Activated gamma-delta T cell treated with anti-CD3 and anti-CD28 coated beads, Interleukin-2, amount 50 U/mL, for 16 hours (primary cell): ENCODE measurements at places on chromosomes 16 and 17.

GRCh38 chr17:77318491-77319210 is 177.9 kb downstream of the SEC14L1 start:
- DNase-seq = no peak

GRCh38 chr16:2009164-2009711 is 383 bp downstream of the ZNF598 start:
- DNase-seq = no peak

DNA sequence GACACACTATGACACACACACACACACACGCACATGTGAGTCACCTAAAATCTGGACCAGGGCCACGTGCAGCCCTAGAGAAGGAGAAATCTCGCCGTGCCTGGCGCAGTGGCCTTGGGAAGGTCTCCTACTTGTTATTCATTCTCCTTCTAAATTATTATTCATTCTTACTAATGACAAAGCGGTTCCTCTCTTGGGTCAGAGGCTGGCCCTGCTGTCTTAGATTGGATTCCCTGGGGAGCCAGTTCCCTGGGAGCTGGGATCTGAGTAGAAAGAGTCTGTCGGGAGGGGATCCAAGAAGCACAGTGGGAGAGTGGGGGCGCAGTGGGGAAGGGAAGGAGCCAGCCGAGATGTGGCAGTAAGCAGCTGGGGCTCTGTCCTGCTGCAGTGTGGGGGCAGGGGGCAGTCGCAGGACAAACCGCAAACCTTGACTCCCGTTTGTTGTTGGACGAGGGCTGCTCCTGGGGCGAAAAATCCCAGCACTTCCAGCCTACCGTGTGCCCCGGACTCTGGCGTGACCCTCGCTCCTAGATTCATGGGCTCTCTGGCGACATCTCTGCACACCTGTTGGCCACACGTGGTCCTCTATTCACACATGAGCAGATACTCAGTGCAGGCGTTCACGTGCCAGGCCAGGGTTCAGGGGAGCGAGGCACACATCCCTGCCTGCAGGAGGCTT is 18.7 kb upstream of the JPH3 start:
- no peak for DNase-seq

DNA sequence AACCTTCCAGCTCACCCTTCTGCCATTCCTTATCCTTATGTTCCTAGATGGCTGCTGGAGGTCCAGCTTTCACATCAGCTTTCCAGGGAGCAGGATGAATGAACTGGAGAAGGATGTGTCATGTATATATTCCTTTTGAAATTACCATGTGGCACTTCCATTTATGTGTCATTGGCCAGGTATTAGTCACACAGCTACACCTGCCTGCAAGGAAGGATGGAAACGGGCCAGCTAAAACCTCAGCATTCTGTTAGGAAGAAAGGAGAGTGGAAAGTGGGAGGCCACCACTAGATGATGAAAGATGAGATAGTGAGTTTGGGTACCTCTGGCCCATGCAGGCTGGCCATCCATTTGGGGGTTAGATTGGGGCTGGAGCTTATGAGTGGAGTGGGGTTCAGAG is 67.5 kb downstream of the KSR1 start:
- no peak for DNase-seq

DNA sequence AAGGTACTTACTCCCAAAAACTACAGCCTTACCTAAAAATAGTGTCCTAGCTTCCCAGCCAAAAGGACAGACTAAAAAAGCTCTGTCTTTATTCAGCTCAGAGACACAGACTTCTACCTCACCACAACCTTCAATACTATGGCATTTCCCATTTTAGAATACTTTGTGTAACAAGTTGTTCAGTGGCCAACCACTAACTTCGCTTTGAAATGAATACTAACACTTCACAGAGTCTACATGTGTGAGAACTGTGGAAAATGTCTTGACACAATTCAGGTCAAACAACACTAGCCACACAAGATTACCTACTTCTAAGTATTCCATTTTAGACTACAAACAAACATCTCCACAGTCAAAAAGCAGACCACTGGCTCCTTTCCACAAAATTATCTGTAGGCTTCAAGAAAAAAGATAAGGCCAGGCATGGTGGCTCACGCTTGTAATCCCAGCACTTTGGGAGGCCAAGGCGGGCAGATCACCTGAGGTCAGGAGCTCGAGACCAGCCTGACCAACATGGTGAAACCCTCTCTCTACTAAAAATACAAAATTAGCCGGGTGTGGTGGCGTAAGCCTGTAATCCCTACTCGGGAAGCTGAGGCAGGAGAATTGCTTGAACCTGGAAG is 3.2 kb downstream of the HELZ start:
- no peak for DNase-seq

DNA sequence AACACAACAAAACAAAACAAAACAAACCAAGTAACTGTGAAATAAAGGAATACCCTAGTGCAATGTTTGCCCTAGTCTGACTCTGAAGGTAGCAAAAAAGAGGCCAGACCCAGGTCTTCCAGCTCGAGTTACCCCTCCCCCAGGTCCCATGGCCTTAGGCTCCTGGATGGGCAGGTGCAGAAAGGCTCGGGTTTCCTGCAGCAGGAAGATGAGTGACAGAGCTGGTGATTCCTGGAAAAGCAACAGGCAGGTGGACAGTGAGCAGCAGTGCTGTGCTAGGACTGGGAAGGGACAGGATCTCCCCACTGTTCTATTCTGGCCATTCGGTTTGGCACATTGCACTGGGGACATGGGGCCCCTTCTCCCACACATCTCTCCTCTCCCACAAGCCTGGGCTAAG is 42.9 kb upstream of the MRTFB start:
- no peak for DNase-seq

DNA sequence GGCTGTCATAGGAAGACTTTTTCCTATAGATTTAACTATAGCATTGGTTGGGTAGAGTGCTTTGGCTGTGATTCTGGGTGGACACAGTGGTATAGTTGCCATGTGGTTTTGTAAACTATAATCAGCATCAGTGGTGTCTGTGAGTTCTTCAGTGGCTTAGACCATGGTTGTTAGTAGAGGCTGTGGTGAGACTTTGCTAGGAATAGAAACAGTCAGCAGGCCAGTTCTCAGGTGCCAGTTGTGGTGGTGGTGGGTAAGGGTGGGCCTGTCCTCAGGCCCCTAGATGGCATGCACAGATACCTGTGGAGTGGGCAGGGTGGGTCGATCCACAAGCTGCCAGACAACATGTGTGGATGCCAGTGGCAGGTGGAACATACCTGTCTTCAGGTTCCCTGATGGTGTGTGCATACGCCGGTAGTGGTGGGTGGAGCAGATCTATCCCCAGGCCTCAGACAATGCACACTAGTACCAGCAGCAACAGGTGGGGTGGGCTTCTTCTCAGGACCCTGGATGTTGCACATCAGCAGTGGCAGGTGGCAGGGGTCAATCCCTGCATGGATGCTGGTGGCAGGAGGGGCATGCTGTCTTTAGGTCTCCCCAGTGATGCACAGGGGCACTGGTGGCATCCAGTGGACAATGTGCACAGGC is 28.4 kb upstream of the GINS3 start:
- DNase-seq = no peak

DNA sequence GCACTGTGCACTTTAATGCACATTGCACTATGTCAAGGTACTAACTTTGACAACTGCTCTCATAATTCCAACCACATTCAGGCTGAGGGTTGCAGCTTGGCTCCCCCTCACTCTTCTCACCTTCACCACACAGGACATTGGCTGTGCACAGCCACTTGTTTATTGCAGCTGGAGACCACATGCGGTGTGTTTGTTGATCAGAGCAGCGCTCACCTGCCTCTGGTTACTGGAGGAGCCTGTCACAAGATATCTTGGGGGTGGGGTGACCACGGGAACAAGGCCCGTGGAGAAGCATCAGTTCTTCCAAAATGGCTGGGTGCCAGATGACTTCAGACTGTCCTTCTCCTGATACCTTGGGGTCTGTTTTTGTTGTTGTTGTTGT is 10.6 kb upstream of the CCL5 start:
- DNase-seq = no peak

GRCh38 chr16:24844101-24845030 is 1.4 kb upstream of the SLC5A11 start:
- DNase-seq = no peak

GRCh38 chr16:12793120-12793864 is 10.4 kb downstream of the CPPED1 start:
- DNase-seq = no peak

GRCh38 chr16:76816475-76816874 is 374.5 kb upstream of the MON1B start:
- DNase-seq = no peak

- DNase-seq = no peak
These were observed 56.3 kb downstream of the SF3B3 start for GRCh38 chr16:70579648-70580630.

DNA sequence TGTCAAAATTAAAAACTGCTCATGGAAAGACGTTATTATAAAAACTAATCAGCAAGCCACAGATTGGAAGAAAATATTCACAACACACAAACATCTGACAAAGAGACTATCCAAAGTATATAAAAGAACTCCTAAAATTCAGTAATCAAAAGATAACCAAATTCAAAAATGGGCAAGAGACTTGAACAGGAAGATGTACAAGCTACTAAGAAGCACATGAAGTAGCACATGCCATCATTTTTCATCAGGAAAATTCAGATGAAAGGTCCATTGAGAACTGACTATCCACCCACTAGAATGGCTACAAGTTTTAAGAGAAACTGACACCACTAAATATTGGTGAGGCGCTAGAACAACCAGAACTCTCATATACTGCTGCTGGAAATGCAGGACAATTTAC is 3.4 kb upstream of the HLF start:
- DNase-seq = no peak

GRCh38 chr16:87833548-87833947 is 35.8 kb downstream of the SLC7A5 start:
- DNase-seq = no peak

DNA sequence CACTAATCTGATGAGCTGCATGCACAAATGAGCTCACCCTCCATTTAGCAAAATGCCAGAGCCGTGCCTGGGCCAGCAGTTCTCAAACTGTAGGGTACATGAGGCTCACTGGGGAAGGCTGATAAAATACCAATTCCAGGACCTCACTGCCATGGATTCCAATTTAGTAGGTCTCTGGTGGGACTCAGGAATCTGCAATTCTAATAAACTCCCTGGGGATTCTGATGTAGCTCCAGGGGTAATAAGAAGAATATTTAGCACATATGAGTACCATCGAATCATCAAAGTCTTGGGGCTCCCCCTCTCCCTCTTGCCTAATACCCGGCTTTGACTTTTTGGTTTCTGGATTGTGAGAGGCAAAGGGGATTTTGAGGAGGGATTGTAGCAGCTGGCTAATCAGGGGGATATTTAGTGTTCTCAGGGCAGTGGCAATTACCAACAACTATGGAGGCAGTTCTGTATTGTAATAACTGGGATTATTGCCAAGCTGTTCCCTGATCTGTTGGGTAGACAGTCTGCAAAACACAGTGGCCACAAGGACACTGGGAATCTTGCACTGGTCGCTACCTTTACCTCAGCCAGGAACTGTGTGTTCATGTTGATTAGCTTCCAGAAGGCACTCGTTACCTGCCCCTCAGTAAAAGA is 140.4 kb downstream of the SHISA9 start:
- no peak for DNase-seq

DNA sequence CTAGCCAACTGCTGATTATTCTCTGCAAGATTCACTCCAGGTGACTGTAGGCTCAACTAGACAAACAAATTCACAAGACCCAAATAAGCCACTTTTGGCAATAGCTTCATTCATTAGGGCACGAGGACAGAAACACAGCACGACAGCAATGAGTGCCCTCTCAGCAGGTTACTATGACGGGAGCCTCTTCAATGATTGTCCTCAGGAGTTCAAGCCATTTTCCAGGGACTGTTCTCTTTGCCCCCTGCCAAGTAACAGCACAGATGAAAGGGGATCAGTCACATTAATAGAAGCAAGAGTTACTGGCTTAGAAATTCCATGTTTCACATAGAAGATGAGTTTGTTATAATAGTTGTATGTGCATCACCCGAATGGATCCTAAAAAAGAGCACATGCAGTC is 712.2 kb downstream of the CDH8 start:
- no peak for DNase-seq

GRCh38 chr16:79047337-79047736 is 553.2 kb downstream of the MAF start:
- DNase-seq = no peak

DNA sequence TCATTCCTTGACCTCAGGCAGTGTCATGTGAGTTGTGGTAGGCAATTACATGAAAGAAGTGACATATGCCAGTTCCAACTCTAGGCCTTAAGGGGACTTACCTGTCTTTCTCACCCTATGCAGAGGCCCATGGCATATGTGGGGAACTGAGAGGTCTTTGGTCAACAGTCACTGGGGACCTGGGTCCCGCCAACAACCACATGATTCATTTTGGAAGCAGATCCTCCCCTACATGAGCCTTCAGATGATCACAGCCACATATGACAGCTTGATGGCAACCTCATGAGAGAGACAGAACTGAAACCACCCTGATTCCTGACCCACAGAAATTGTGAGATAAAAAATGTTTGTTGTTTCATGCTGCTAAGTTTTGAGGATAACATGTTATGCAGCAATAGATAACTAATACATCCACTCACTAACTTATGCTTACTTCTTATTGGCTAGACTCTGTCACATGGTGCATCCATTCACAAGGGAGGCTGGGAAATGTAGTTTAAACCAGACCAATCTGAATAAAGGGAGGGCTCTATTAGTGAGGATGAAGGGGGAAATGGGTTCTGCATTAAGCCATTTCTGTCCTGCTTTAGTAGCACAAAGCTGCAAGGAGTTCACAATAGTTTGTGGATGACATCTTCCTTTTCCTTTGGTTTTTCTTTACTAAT is 298.2 kb downstream of the HAPSTR1 start:
- no peak for DNase-seq

DNA sequence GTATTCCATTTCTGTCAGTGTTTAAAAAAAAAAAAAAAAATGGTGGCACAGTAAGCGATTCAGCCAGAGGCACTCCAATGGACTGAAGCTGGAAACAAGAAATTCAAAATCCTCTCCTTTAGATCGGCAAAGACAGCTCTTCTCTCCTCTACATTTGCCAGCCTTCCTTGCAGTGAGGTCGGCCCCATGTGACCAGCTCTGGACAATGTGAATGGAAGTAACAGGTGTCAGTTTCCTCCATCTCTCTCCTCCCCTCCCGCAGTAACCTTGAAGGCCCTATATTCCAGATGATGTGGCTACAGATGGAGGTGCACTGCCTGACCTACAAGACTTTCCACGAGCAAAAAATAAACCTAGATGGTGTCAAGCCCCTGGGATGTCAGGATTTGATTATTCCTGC is 15.0 kb downstream of the CUEDC1 start:
- no peak for DNase-seq

- no peak for DNase-seq
These were observed 120.4 kb downstream of the PARN start for GRCh38 chr16:14509675-14510132.

DNA sequence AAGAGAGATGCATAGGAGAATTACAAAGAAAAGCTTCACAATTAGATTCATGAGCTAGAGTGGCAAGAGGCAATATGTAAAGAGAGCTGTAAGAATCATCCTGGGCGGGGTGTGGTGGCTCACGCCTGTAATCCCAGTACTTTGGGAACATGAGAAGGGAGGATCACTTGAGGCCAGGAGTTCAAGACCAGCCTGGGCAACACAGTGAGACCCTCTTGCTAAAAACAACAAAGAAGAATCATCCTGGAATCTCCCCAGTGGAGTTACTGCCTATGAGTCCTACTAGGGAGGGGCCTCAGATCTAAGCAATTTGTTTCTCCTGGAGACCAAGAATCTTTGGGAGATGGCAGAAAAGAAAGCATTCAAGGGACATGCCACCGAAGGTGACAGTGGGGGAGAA is 119.1 kb downstream of the HIC1 start:
- no peak for DNase-seq

- DNase-seq = no peak
These were observed 5.1 kb downstream of the LYRM9 start for GRCh38 chr17:27888067-27888466.
